Activated T-cell treated with anti-CD3 and anti-CD28 coated beads for 1 hour (primary cell): ENCODE measurements at places on chromosomes 7 and 10.

- no peak for DNase-seq
These were observed 124.4 kb downstream of the TACC2 start for GRCh38 chr10:122113161-122113944.

GRCh38 chr7:5594616-5595544, 171.2 kb upstream of the TNRC18 start:
- DNase-seq = no peak

DNA sequence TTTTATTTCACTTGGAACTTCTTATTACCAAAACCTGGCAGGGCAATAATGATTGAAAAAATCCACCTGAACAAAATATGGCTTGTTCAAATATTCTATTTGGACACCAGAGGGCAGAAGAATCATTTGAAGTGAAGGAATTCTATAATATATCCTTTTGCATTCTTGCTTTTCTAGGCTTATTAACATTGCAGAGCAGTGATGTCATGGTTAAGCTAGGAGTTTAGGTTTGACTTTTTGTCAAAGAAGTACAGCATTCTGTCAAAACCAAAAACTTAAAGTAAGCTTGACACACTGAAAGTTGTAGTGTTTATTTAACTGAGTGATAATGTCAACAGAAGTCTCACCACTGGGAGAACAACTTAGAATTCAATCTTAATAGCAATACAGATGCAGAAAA, 156.0 kb downstream of the SEMA3D start:
- DNase-seq = no peak

DNA sequence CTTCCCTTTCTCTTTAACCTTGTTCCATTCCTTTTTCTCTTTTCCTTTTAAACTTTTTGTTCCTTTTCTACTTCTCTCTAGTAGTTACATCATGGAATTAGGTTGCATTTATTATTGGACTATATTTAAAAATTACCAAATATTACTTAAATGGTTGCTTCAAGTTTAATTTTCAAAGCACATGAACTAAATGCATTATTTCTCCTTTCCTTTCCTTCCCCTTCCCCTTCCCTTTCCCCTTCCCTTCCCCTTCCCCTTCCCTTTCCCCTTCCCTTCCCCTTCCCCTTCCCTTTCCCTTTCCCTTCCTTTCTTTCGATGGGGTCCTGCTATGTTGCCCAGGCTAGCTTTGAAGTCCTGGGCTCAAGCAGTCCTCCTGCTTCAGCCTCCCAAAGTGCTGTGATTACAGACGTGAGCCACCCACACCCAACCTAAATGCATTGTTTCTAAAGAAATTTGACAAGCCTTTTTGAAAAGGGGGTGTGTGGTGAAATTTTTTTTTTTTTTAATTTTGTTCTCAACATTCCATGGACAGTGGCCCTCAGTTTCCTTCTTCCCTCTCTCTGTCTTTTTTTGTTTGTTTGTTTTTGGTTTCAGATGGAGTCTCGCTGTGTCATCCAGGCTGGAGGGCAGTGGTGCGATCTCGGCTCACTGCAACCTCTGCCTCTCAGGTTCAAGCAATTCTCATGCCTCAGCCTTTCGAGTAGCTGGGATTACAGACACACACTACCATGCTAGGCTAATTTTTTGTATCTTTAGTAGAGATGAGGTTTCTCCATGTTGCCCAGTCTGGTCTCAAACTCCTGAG, 31.2 kb downstream of the TMEM60 start:
- DNase-seq = no peak

DNA sequence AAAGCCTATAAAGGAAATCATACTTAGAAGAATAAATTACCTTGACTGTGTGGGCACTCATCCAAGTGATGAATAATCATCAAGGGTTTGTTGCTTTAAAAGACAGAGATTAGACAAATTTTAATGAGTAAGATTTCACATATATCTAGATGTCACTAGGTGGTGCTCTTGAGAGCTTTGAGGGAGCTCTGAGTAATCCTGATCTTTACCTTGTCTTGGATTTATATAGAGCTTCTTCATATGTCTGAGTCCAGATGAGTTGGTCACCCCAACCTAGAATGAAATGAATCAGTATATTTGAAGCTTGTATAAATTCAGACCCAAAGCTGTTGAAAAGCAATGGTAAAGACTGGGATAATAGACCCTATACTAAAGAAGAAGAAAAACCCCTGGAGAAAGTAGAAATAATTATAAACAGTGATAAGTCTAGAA, 3.7 kb downstream of the AGR2 start:
- no peak for DNase-seq

DNA sequence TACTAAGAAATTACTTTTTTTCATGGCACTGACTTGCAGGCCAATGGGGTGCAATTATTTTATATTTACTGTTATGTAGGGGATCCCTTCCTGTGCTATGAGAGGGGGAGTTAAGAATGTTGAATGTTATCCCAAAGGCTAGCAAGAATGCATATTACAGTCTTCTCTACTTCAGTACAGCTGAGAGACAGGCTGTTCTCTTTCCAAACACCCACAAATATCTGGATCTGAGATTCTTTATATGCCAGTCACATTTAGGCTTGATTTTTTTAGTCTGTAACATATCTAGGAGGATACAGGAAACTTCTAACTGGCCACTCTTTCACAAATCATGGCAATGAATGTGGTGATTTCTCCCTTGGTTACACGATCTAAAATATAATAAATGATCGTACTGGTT, 266.4 kb upstream of the FZD8 start:
- no peak for DNase-seq
